ENCODE measurements at places on chromosomes 7 and 10. TPM values are rescaled to one million over a fixed set of nuclear protein-coding genes. Genes with fewer than 3 reads are reported as not detected.

The OR13A1 gene
- total RNA-seq: not detected

The ANXA8 gene
- total RNA-seq: 1.2 TPM

The SLC26A5 gene
- not detected for total RNA-seq

The PON3 gene
- not detected for total RNA-seq

The LRMDA gene
- total RNA-seq: not detected

The AKR1C4 gene
- total RNA-seq: not detected

The RNF32 gene
- total RNA-seq: 4.1 TPM

The PHKG1 gene
- 1.5 TPM for total RNA-seq

The PRKCQ gene
- total RNA-seq: 69.3 TPM

The GPR15LG gene
- not detected for total RNA-seq

The NKX6-2 gene
- total RNA-seq: not detected

The CUZD1 gene
- 2.1 TPM for total RNA-seq

The VOPP1 gene
- total RNA-seq: 52.7 TPM

The EGR2 gene
- total RNA-seq: 6.4 TPM

The TMEM26 gene
- total RNA-seq: not detected

The ERVW-1 gene
- not detected for total RNA-seq

The PRKAR2B gene
- 0.50 TPM for total RNA-seq

The PCDH15 gene
- total RNA-seq: not detected

The SFTPA1 gene
- total RNA-seq: not detected

The NACAD gene
- total RNA-seq: not detected

The LIMK1 gene
- 26.1 TPM for total RNA-seq

The AGAP9 gene
- 6.2 TPM for total RNA-seq

The ABCB4 gene
- not detected for total RNA-seq

The CALN1 gene
- not detected for total RNA-seq

The ASAH2 gene
- 2.1 TPM for total RNA-seq

The TAS2R4 gene
- 0.65 TPM for total RNA-seq

The THNSL1 gene
- total RNA-seq: 2.4 TPM

The OLAH gene
- total RNA-seq: 4.2 TPM

The BAZ1B gene
- total RNA-seq: 84.5 TPM

The CFAP58 gene
- total RNA-seq: 0.58 TPM

The SRGN gene
- 468 TPM for total RNA-seq

The IQUB gene
- total RNA-seq: not detected

The ENKUR gene
- total RNA-seq: not detected

The REEP3 gene
- total RNA-seq: 22.8 TPM

The ADAM8 gene
- total RNA-seq: 206 TPM

The MRM2 gene
- 23.6 TPM for total RNA-seq

The CHST15 gene
- 0.10 TPM for total RNA-seq

The SHTN1 gene
- total RNA-seq: 0.05 TPM

The CLDN3 gene
- not detected for total RNA-seq

The IGFBP3 gene
- total RNA-seq: 12.1 TPM

The GRID2IP gene
- total RNA-seq: 0.15 TPM

The ASZ1 gene
- not detected for total RNA-seq

The STOX1 gene
- 0.50 TPM for total RNA-seq

The STAG3 gene
- total RNA-seq: 13.1 TPM

The WNT2 gene
- total RNA-seq: not detected

The C10orf67 gene
- total RNA-seq: not detected

The HMX2 gene
- not detected for total RNA-seq

The BLOC1S2 gene
- total RNA-seq: 48.8 TPM
